Mesothelial cell of epicardium (in vitro differentiated cells): ENCODE measurements at places on chromosomes 4 and X. TPM values are rescaled to one million over a fixed set of nuclear protein-coding genes. Genes with fewer than 3 reads are reported as not detected.

Gene TRMT44
- 37.9 to 41.7 TPM (median 41.2 TPM) in 3 replicates for total RNA-seq

Gene AMELX
- total RNA-seq, result not detected in 3 replicates

GRCh38 chr4:85544751-85545150, 69.8 kb downstream of the ARHGAP24 start:
- DNase-seq, result no peak

- DNase-seq, result no peak
These were observed 4.2 kb upstream of the HGFAC start for GRCh38 chr4:3437582-3437936.

Gene SLC38A5
- 9.0 to 10.1 TPM (median 9.6 TPM) in 3 replicates for total RNA-seq

GRCh38 chr4:185800266-185800945, 11.6 kb downstream of the SORBS2 start:
- DNase-seq, result no peak

- DNase-seq, result no peak
These were observed 24.2 kb downstream of the TRO start for GRCh38 chrX:54944816-54945215.

- no peak for DNase-seq
These were observed 242.0 kb downstream of the PTTG2 start for GRCh38 chr4:38202242-38202641.

- no peak for DNase-seq
These were observed 3.3 kb downstream of the TRIM2 start for GRCh38 chr4:153207567-153207966.

DNA sequence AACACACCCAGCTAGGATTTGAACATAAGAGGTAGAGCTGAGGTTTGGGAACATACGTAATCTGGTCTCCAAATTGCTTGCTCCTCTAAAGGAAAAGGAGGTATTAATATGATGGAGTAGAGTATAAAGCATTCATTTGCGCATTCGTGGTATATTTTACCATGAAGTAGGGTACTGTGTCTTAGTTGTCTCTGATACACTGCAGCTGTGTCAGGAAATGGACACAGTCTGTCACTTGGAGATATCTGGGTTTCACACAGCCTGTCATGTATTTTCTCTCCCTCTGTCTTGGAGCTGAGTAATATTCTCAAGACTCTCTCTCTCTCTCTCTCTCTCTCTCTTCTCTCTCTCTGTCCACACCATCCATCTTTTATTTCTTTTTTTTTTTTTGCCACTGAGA, 274.8 kb upstream of the UGT8 start:
- DNase-seq, result no peak

Gene CXCL8
- 8.8 to 9.5 TPM (median 8.9 TPM) in 3 replicates for total RNA-seq

Gene RXFP1
- total RNA-seq, result 0.07 TPM in 1 of 3 replicates, not detected in the others

DNA sequence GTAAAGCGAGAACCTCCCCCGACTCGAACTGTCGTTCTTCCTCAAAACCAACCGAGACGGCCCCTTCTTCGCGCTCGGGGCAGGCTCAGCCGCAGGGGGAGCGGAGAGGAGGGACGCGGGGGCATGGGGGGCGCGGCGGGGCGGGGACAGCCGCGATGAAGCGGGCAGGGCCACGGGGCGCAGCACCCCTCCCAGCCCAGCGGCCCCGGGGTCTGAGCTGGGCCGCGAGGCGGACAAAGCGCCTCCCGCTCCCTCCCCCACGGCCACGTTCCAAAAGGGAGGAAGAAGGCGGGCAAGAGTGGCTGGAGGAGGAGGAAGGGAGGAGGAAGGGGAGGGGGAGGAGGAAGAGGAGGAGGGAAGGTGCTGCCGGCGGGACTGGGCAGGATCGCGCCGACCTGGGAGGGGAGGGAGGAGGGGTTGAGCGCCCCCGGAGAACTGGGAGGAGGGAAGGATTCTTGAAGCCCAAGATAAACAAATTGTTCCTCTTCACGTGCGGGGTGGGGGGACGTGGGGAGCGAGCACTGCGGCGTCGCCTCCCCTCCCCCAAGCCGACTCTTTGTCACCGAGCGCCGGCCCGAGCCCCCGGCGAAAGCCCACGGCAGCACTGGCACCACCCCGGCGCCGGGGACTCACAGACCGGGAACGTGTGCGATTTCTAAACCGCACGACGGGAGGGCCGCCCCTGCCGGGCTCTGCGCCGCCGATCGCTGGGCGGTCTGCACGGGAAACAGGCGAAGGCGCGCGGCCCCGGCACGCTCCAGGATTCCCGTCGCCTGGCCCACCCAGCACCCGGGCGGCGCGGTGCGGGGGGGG, 2.9 kb downstream of the MAML3 start:
- peak; percentile 87 for DNase-seq

Gene SOWAHD
- 0.38 TPM in 2 of 3 replicates, not detected in the other for total RNA-seq

DNA sequence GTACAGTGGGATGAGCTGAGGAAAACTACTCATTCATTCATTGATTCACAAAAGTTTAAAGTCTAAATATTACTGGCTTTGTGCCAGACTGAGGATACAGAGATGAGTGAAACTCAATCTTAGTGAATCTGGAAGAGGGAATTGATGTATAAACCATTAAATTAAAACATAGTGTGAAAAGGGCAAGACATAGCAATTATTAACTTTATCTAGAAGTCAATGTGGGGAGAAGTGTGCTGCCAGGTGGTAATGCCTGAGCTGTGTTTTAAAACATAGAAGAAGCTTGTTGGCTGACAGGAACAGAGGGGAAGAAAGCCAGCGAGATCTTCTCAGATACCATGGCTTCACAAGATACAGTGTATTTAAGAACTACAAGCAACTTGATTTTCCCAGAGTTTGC, 153.4 kb downstream of the BMPR1B start:
- DNase-seq, result no peak

Gene GLRA2
- total RNA-seq, result not detected in 3 replicates

Gene F11
- 0.11 TPM in 1 of 3 replicates, not detected in the others for total RNA-seq

- DNase-seq, result no peak
These were observed 38.3 kb downstream of the TKTL1 start for GRCh38 chrX:154333837-154334271.

DNA sequence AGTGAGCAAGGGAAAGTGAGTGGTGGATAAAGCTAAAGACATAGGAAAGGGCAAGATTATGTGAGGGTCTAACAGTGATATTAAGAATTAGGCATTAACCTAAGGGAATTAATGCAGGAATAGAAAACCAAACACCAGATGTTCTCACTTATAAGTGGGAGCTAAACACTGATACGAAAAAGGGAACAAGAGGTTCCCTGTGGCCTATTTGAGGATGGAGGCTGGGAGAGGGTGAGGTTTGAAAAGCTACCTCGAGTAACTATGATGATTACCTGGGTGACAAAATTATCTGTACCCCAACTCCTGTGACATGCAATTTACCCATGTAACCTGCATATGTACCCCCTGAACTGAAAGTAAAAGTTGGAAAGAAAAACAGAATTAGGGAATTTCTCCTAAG, 79.0 kb downstream of the ANXA3 start:
- no peak for DNase-seq

Gene SPANXA2
- not detected in 3 replicates for total RNA-seq

Gene FGFBP2
- not detected in 3 replicates for total RNA-seq

GRCh38 chr4:127660284-127660885, 27.6 kb downstream of the INTU start:
- no peak for DNase-seq

Gene HHIP
- 3.5 to 4.0 TPM (median 3.5 TPM) in 3 replicates for total RNA-seq

GRCh38 chr4:67549123-67549522, 3.8 kb upstream of the CENPC start:
- DNase-seq, result no peak

GRCh38 chr4:184817494-184818215, 8.1 kb downstream of the ACSL1 start:
- DNase-seq, result no peak

DNA sequence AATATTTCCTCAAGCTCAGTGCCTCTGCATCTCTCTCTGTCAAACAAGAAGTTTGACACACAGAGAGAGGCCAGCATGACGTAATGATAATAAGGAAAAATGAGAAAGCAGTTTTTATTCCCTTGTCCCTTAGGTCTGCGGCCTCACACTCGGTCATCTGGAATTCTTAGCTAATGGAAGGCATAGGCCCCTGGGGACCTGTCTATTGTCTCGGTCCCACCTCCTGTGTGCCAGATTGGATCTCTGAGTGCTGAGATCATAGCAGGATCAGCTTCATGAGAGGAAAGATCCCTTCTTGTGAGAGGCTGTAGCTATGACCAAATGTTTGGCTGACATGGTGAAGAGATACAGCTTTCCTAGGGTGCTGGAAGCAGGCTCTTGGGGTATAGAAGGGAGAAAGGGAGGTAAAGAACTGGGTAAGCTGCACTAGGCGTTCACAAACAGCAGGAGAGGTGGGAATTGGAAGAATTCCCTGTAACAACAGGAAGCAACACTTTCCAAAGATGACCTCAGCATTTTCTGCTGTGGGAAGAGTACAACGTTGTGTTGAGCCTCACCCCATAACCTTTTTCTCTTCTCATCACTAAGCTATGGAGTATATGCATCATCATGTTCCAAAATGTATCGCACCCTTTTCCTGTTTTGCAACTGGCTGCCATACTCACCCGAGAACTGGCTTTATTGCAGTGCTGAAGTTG, 20.2 kb downstream of the TMEM31 start:
- no peak for DNase-seq

GRCh38 chr4:161303551-161303950, 860.2 kb downstream of the FSTL5 start:
- DNase-seq, result no peak

DNA sequence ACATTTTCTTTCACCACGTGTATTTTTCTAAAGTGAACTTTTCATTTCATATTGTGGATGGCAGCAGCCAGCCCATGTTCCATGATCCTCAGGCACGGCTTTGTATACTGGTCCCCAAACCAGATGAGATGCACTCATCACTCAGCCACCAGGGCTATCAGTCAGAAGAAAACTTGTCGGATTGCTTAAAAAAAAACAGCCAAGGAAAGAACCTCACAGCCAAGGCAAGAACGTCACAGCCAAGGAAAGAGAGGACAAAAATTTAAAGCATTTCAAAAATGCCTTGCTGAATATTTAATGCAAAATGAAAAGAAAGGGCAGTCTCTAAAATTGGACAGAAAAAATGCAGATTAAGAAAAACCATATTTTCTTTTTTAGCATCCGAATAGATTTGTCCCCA, 333.3 kb downstream of the PDGFC start:
- no peak for DNase-seq

GRCh38 chr4:2277956-2278355, 16.0 kb upstream of the MXD4 start:
- no peak for DNase-seq

GRCh38 chr4:184596617-184597185, 52.5 kb downstream of the CASP3 start:
- DNase-seq, result no peak

Gene FAM156B
- 18.5 to 29.1 TPM (median 23.3 TPM) in 3 replicates for total RNA-seq

Gene KLF8
- 9.6 to 9.8 TPM (median 9.7 TPM) in 3 replicates for total RNA-seq

Gene STK32B
- total RNA-seq, result 0.69 to 0.96 TPM (median 0.81 TPM) in 3 replicates

DNA sequence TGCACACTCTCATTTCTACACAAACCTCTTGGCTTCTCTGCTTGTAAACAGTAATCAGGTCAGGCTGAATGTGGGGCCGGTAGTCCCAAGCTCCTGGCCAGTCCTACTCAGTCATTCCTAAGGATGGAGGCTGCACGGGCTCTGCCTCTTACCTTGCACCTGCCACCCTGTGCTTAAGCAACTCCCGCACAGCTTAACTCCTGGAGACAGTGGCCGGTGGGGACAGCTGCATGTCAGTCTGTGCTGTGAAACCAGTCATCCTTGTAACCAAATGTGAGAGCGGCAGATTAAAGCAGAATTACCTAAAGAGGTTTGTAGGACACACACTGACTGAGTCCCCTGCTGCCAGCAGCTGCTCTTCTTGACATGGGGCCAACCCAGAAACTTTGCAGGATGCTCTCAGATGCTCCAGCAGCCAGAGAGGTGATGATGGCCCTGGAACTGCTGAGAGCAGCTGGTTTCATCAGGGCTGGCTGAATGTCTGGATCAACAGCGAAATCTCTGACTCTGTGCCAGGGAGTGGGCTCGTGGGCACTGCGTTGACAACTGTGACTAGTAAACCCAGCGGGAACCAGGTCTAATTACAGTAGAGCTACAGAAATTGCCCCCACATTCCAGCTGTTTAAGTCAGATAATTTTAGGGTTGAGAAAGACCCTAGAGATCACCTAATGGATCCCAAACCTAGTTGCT, 123.7 kb downstream of the ANAPC4 start:
- no peak for DNase-seq

DNA sequence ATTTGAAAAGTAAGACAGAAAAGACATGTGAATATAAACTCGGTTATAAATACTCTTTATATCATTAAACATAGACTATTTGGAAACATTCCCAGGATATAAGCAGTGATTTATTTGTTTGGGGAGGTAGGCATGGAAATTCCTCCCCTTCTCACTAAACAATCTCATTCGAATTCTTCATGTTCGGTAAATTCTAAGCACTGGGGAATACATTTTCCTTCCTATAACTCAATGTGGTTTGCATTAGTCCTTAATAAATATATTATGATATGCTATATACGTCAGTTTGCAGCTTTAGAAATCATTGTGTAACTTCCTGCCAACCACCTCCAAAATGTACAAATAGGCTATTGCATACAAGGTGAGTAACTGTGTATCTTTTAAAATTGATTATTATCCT, 99.6 kb downstream of the UGT8 start:
- DNase-seq, result no peak

Gene DDX53
- not detected in 3 replicates for total RNA-seq

DNA sequence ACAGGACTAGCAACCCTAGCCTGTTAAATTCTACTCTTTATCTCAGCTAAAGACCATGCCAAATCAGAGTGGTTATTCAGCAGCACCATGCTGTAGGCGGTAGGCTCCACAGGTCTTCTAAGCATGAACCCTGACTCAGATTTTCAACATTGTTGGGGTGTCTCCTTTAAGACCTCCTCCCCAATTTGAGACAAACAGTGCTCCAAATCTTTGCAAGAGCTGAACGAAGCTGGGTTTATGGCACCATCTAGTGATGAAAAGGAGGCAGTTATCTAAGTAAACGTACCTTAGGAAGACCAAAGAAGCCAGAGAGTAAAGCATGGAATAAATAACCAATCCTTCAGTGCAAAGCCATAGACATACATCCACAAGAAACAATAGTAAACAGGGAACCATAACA, 334.5 kb upstream of the SLC7A11 start:
- DNase-seq, result no peak

DNA sequence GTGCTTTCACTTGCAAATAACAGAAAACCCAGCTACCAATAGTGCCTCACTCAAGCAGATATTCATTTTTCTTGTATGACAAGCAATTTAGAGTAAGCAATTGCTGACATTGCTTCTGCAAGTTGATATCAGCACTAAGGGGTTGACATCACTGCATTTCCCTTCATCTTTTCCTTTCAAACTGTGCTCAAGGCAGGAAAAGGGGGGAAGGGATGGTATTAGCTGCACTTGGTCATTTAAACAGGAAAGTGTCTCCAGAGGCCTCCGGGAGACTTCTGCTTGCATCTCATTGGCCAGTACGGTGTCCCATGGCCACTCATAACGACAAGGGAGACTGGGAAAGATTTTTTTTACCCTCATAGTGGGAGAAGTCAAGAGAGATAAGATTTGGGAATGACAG, 65.5 kb upstream of the FGG start:
- DNase-seq, result no peak

Gene GPRASP2
- 22.5 to 25.7 TPM (median 23.5 TPM) in 3 replicates for total RNA-seq

GRCh38 chrX:16267431-16267830, 100.2 kb downstream of the MAGEB17 start:
- DNase-seq, result no peak
